GM04504 (cell line): ENCODE measurements at places on chromosomes 5 and 9.

- no peak for DNase-seq
Measured at GRCh38 chr5:73918791-73919221, 292.8 kb downstream of the ARHGEF28 start.

DNA sequence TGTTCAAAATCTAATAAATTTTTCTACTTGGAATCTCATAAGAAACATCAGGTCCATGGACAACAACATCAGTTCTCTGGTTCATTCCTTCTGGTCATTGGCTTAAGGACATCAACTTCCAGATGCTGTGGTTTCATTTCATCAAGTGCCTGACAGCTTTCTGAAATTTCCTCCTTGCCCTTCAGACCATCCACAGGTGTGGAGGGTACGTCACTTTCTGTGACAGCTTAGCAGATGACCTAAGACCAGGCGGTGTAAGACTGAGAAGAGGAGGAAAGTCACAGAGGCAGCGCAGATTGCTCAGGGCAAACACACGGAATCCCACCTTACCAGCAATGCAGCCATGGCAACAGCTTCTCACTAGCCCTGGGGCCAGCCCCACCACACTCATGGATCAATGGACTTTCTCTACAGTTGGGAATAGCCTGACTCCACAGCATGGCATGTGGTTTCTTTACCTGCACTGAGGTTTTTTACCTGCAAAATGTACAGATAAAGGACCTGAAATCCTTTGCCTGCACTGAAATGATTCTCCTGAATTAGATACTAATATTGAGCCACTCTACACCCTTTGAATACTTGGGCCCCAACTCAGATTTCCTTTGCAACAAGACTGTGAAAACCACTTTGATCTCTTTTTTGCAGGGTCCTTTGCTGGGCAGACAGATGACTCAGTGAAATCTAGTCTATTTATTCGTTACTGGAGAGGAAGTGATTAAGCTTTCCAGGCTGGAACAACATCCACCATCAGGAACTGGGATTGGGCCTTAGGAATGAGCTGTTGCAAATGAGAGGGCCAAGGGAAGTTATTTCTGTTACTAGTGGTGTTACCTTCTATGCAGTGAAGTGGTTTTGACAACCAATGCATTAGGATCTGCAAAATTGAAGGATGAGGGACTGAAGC, 26.9 kb downstream of the TICAM2 start:
- DNase-seq: no peak

- DNase-seq: no peak
Measured at GRCh38 chr5:58276431-58276830, 183.5 kb downstream of the PLK2 start.

GRCh38 chr5:38414348-38414747, 142.1 kb downstream of the LIFR start:
- DNase-seq: peak; percentile 62

DNA sequence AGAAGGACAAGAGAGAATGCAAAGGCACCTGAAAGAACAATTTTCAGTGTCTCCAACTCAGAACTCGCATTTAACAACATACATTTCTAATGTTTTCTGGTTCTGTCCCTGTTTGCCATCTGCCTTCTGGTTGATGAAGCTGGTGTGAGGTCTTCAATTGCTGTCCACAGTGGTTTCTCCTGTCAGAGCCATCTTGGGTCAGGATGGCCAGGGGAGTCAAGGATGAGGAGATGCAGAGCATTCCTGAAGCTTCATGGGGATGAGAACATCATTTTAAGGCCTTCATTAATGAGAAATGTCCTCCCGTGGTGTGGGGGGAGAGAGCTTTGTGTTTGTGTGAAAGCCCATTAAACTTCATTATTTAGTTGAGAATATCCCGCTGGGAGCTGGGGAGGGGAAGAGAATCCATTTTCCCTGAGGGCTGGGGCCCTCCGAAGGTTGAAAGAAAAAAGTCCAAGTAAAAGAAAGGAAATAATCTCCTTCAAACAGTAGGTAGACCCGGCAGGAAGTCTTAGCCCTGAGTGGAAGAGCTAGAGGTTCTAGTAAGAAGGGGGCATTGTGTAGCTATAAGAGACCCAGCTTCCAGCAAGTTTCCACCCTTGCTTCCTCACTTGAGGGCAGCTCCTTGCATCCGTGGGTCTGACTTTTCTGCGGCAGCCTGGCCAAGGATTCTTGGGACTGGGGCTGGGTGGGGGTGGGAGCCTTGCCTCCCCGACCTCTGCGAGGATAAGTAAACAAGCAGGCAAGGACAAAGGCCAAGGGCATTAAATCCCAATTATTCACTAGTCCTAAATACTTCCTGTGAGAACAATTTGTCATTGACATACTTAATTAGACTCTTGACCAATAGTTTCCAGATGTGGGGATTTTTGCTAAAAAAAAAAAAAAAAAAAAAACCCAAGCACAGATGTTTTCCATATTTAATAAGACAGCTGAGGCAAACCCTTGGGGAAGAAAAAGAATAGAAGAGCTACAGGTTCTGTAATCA, 119.2 kb downstream of the MSX2 start:
- no peak for DNase-seq

- DNase-seq: no peak
Measured at GRCh38 chr5:4387290-4387689, 752.8 kb upstream of the ADAMTS16 start.

DNA sequence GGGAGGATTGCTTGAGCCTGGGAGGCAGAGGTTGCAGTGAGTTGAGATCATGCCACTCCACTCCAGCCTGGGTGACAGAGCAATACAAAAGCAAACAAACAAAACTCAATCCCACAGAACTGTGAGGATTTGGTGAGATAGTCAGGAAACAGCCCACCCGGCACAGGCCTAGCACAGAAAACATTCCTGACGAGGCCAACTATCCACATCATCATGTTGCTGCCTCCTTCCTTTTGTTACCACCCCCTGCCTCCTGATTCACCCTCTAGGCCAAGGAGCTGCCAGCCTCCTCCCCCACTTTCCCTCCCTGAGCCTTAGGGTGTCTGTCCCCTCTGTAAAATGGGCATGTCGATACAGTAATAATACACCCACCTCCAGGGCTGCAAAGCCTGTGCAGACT, 39.0 kb downstream of the STK10 start:
- no peak for DNase-seq

GRCh38 chr9:116800074-116800473, 113.0 kb downstream of the TRIM32 start:
- no peak for DNase-seq

GRCh38 chr9:121763561-121764370, 112.3 kb downstream of the DAB2IP start:
- DNase-seq: no peak

GRCh38 chr5:112316731-112317130, 102.3 kb downstream of the EPB41L4A start:
- no peak for DNase-seq

DNA sequence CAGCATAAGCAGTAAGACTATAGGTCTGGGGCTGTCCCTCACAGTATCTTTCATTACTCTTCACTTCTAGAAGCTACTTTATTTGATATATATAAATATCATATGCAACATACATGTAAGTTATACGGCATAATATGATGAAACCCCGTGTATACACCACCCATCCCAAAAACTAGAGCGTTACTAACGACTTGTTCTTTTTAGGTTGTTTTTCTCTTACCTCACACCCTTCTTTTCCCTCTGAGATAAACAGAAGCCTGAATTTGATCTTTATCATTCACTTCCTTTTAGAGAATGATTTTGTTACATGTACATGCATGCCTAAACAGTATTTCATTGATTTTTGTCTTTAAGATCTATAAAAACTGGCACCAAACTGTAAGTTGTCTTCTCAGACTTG, 3.7 kb downstream of the TRMO start:
- no peak for DNase-seq

DNA sequence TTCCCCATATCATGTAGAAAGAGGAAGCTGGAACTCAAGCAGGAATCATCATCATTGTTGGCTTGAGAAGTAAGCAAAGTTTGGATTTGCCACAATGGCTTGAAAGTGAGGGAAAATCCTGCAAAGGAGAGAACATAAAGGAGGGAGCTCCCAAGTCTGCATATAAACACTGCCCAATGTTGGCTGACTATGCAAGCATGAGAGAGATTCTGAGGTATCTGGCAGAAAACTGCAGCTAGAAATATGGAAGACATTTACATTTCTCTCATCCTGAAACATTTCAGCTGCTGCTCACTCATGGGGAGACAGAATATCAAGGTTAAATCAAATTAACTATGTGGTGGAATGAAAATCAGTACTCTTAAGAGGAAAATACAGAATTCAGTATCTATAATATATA, 415.6 kb upstream of the TNC start:
- DNase-seq: no peak

- no peak for DNase-seq
Measured at GRCh38 chr5:75512383-75513074, 838 bp downstream of the POLK start.
